ENCODE measurements at places on chromosomes 1 and 21.

GRCh38 chr1:234768569-234769283 is 158.7 kb upstream of the IRF2BP2 start:
- DNase-seq, result no peak

GRCh38 chr1:96771847-96772246 is 50.3 kb downstream of the PTBP2 start:
- no peak for DNase-seq

DNA sequence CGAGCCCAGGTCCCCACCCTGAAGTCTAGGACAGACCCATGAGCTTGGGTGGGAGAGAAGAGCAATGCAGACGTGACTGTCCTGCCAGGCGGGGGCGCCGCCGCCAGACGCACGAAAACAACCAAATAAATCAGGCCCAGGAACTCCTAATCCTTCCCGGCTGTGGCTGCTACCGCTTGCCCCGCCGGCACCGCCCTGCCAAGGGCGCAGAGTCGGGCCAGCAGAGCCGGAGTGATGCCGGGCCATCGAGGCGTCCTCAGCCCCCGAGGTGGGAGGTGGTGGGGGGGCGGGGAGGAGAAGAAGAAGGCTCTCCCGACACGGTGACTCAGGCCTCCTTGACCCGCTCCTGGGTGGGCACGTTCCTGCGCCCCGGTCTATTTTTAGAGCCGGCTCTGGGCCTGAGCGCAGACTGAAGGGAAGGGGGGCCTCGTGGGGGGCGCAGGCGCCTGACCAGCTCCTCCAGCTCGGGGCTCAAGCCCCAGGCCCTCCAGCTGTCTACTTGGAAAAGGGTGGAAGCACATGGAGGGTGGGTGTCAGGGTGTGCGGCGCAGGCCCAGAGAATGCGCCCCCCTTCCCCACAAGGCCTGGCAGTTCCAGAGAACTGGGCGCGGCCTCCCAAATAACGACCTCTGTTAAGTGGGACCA is 10.7 kb upstream of the COL16A1 start:
- DNase-seq, result no peak

GRCh38 chr1:77040826-77041225 is 173.5 kb downstream of the ST6GALNAC5 start:
- no peak for DNase-seq

DNA sequence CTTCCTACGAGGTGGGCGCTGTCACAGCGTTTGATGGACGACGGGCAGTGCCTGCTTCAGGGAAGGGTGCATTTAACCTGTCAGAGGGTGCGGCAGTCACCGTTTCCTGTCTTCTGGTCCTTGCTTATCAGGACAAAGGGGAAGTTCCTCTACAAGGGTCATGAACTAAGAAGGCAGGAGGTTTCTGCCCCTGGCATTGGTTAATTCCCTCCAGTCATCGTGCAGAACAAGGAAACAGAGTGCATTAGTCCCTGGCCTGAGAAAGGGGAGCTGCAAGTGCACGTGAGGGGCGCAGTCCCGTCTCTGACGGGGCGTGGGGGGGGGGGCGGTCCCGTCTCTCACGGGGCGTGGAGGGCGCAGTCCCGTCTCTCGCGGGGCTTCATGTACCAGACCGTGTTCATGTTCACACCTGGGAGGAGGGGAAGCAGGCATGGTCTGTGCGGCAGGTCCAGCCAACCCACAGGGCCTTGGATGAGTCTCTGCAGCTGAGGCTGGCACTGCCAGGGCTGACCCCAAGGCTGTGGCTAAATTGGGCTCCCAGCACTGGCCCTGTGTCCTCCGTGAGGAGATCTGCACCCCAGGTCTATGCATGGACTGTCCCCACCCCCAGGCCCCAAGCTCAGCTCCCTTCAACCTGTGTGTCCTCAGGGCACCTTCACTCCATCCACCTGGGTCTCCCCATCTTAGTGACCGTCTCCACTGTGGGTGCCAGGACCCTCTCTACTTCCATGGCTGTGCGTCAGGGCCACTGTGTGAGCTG is 89.2 kb upstream of the COL6A1 start:
- no peak for DNase-seq

DNA sequence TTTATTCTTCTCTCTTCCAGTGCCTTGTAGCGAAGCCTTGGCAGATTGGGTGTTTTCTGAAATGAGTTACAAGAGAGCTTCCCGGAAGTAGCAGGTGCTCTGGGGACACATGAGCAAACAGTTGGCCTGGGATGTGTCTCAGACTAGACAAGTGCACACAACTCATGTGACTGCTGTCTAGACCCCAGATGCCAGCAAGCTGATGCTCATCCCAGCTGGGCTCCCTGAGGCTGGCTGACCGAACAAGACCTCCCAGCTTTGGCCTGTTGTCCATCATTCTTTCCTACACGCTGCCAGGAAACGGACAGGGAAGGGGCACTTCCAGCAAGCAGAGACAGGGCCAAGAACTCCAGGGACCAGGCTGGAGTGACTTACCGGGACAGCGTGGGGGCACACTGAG is 18.7 kb upstream of the CSF1 start:
- DNase-seq, result no peak

DNA sequence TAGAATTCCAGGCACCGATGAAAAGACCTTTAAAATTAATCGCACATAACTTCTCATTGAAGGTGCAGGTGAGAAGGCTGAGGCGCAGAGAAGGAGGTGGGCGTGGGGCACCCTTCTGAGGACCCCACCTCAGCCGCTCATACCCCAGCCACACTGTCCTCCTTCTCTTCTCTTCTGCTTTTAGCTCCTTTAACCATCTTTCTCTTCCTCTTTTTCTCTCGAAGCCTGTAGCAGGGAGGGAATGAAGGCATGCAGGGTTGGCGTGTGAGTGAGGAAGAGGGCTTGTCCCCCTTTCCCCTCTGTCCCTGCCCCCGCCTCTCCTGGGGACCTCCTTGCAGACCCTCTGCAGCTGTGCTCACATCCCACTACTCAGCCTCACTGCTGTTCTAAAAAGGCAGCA is 57.8 kb upstream of the CACNA1E start:
- no peak for DNase-seq

DNA sequence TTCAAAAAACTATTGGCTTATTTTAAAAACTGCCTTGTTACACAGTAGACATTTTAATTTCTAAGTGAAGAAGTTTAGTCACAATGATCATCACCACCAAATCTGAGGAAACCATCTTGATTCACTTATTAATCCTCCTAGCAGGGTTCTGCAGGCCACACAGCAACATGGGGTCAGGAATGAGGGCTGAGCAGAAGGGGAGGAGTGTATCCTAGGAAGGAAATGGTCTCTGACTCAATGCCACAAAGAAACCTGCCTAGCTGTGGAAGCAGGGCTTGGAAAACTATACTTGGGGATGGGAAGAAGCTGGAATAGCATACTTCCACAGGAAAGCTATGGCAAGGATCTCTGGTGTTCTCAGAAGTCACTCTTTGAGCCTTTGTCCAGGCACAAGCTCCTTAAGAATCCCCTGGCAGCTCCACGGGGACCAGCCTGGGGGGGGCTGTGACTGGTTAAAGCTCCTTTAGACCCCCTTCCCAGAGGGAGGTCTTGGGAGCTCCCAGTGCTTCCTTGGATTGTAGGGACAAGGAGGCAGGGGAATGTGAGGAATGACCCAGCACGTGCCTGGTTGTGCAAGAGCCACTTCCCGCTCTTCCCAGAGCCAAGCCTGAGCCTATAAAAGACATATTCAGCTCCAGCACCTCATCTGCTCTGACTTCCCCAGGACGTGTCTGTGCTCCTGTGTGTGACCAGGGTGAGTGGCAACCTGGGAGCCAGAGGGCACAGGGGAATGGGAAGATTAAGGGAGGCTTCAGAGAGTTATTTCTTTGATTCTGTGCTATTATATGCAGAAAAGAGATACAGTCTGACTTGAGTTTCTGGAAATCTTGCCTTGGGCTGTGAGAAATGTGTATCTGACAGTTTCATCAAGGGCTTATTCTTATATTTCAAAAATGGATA is at the start of gene LCE2A:
TSS of gene LCE2A (plus strand) at position 645 of the 900 bp plus-strand sequence. CDS start 557 bp downstream, outside the sequence.
- DNase-seq, result no peak

- DNase-seq, result no peak
Measured at GRCh38 chr21:31236528-31236927, 107.5 kb downstream of the TIAM1 start.

- DNase-seq, result no peak
Measured at GRCh38 chr1:109631513-109632505, 12.2 kb downstream of the AMPD2 start.

DNA sequence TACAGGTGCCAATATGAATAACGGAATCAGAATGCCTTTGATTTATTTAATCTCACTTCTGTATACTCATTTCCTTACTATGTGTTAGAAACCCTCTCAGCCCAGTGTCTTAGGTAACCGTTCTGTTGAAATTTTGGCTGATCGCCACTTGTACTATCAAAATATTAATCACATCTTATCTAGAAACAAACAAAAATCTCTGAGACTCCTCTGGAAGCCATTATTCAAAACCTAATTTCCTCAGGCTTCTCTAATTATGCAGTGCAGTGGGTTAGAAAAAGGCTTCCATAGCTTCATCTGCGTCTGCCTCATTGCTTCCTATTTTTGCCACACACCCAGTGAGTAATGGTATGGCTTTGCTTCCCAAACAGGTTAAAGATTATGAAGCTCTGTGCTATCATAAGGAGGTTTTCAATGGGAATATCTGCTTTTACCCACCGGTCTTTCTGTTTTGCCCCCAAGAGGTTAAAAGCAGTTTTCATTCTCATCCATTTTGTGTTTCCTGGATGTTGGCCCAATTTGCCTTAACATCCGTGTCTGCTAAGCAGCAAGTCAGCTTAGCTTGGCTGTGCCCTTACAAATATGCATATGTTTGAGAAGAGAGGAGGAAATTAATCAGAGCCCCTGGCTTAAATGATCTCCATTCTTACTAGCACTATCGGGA is 129.6 kb downstream of the RYR2 start:
- no peak for DNase-seq

GRCh38 chr1:246687002-246687401 is 37.2 kb upstream of the SCCPDH start:
- no peak for DNase-seq

GRCh38 chr21:20592463-20592862 is 405.7 kb upstream of the NCAM2 start:
- DNase-seq, result no peak

- DNase-seq, result no peak
Measured at GRCh38 chr1:63795455-63795854, 21.6 kb downstream of the ROR1 start.

- DNase-seq, result no peak
Measured at GRCh38 chr1:35231287-35231686, 37.2 kb upstream of the ZMYM4 start.

- DNase-seq, result no peak
Measured at GRCh38 chr1:67404212-67404620, 26.0 kb downstream of the SERBP1 start.

DNA sequence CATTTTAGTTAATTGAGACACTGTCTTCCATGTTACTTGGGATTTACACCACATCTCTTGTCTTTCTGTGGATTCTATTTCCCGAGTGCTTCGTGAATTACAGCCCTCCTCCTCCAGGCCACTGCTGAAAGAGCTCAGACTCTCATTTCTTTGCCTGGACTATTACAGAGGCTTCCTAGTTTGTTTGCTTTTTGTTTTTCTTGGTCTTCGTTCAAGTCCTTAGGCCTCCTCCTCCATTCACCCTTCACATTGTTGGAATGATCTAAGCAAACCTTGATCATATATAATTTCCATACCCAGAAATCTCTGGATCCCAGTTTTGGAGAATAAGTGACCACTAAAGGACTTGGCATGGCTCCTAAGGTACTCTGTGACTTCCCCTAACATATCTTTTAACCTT is 94.1 kb downstream of the CNIH3 start:
- DNase-seq, result no peak

GRCh38 chr1:32632829-32633228 is 17.5 kb downstream of the ZBTB8OS start:
- DNase-seq, result no peak

- DNase-seq, result no peak
Measured at GRCh38 chr1:242448910-242449645, 75.4 kb downstream of the PLD5 start.

GRCh38 chr1:218317061-218317460 is 28.1 kb upstream of the TGFB2 start:
- no peak for DNase-seq

GRCh38 chr1:96374076-96374762 is 347.4 kb upstream of the PTBP2 start:
- DNase-seq, result no peak

GRCh38 chr1:227374846-227375245 is 56.6 kb upstream of the CDC42BPA start:
- DNase-seq, result no peak

DNA sequence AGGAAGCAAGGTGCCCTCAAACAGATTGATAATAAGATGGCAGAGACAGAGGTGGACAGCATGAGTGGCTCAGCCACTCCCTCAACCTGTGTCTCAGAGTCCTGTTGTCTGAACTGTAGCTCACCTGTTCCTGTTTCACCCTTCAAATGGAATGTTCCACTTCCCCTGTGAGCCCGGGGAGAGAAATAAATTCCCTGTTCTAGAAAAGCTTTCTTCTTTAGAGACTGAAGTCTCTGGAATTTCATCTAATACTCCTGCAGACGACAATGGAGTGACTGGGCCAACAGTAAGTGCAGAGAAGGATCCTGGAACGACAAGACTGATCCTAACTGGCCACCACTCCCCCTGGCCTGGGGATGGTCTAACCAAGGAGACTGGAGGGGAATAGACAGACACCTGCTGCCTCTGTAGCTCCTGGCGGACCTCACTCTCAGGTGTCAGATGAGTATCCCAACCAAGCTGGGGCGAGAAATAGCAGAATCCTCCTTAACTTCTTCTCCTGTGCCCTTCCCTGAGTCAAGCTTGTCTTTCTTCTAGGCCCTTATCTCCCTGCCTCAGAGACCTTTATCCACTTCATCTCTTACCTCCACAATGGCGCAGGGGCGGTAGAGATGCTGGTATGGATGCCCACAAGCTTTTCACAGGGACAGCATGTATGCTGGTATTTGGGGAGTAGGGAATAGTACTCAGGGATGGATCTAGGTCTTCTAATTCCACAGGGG is 45.4 kb downstream of the PLEKHA6 start:
- DNase-seq, result no peak

DNA sequence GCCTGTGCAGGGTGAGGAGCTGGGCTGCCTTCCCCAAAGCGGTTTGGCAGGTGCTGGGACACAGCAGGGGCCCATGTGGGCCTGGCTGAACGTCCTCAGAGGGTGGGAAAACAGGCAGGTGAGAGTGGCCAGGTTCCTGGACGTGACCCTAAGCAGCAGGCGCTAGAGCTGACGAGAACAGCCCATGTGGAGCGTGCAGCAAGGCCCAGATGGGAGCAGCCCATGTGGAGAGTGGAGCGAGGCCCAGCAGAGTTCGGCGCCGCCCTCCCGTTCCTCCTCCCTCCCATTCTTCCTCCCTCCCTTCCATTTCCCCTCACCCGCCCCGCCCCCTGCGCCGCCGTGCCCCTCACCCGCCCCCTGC is 314.4 kb upstream of the VAMP3 start:
- no peak for DNase-seq

DNA sequence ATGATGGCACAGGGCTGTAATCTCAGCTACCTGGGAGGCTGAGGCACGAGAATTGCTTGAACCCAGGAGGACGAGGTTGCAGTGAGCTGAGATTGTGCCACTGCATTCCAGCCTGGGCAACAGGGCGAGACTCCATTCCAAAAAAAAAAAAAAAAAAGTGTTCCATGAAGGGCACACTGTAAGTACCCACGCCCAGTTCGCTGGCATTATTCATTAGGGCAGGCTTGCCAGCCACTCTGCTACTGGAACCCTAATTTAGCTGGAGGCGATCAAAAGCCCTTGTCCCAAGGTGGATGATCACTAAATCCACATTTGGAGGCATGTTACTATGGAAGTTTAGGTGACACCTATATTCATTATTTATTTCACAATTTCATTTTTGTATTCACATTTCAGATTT is 5.0 kb downstream of the IFNLR1 start:
- no peak for DNase-seq

- DNase-seq, result no peak
Measured at GRCh38 chr1:197618061-197618460, 157.2 kb downstream of the DENND1B start.

GRCh38 chr1:41681331-41682098 is 197.0 kb upstream of the EDN2 start:
- DNase-seq, result no peak
